ENCODE measurements at places on chromosomes 12 and 14. TPM values are rescaled to one million over a fixed set of nuclear protein-coding genes. Genes with fewer than 3 reads are reported as not detected.

OVCH1 gene
- 0.18 TPM for total RNA-seq

FLVCR2 gene
- total RNA-seq, result 1.4 TPM

TPH2 gene
- total RNA-seq, result not detected

DNA sequence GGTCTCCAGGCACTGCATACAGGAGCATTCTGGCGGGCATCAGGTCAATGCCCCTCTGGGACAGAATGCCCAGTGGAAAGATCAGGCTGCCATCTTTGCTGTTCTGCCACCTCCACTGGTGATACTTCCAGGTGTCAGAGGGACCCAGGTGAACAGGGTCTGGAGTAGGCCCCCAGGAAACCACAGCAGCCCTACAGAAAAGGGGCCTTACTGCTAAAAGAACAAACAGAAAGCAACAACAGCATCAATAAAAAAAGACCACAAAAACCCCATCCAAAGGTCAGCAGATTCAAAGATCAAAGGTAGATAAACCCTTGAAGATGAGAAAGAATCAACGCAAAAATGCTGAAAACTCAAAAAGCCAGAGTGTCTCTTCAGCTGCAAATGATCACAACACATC is 15.9 kb downstream of the GLIPR1L1 start:
- DNase-seq, result no peak

- DNase-seq, result no peak
Observed at GRCh38 chr12:95198914-95199313, 18.4 kb downstream of the FGD6 start.

DNA sequence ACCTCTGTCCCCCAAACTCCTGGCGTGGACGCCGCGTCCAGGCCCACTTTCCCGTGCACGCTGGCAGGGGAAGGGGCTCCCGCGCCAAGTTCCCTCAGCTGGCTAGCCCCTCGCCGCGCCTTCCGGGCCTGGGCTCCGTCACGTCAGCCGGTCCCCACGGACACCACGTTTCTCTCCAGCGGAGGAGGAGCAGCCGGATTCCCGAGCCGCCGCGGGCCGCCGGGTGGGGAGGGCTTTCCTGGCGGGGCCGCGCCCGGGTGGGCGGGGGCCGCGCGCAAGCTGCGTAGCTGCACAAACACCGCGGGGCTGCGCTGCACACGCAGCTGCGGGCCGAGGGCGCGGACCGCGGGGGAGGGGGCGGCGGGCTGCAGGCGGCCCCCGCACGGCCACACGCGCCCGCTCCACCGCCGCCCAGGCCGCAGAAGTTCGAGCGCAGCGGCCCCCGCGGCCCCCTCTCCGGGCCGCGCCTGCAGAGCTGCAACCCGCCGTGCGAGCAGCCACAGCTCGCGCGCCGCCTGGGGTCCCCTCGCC is 45.1 kb upstream of the PNMA1 start:
- peak; percentile 50 for DNase-seq

DNA sequence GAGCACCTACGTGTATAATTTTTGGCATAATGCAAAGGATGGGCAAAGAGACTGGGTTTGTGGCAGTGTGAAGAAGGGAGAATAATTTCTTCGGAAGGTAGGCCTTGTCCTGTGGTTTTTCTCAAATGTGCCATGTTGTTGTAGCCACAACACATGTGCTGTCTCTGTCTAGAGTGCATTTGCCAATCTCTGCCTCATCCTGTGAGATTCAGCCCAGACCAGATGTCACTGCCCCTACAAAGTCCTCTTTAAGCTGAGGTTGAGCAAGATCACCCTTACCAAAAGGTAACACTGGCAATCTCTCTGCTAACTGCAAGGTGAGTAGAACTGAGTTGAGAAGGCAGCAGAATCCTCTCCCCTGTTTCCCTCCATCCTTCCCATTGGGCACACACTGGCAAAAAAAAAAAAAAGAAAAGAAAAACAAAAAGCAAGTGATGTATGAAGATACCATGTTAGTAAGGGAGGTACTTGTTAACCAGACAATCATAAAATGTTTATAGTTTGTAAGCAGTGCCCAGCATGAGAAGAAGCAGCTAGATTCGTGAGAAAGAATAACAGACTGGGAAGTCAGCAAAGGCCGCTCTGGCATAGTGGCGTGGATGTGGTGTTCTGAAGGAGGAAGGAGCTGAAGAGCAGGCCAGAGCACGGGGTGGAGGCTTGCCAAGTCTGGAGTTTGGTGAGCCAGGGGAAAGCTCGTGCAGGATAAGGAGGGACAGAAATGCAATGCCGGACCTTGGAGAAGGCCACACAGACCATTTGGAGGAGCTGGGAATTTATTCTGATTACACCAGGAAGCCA is 18.9 kb downstream of the DYRK2 start:
- DNase-seq, result no peak
